Renal cortex interstitium (tissue), 15 donors: ENCODE measurements at places on chromosomes 12 and 14.
A peak's percentile ranks its signal among the peaks of the same experiment; 100 is the strongest.

- DNase-seq = peak; percentile 75
Observed at GRCh38 chr12:92543359-92543758, 159.4 kb upstream of the PLEKHG7 start.

DNA sequence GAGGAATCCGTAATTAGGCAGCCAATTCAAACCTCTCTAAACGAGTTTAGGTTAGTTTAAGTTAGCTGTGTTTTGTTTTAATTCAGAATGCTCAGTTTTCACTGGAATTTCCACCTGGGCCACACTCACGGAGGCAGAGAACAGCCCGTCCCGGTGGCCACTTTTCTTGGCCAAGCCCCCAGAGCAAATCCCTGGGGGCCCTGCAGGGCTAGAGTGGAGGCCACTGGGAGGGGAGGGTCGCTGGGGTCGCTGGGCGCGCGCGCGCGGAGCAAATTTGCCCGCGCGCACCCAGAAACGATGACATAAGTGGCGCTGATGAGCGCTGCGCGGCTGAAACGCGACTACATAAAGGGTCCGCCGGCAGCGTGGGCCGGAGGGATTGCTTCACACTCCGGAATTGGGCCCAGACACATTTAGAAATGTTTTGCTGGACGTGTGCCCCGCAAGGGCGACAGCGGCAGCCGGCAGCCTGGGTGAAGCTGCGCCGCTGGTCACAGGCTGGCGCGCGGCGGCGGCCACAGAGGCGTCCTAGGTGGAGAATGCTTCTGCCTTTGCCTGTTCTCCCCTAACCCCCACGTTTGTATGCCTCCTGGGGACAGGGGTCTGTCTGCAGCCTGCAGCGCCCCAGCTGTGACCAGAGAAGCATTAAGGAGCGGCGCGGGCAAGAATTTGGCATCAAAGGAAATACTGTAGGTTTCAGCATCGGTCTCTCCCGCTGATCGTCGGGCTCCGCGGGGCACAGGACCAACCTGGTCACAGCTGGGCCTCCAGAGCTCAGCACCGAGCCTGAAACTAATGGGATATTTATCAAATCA, 37.9 kb upstream of the TBX5 start:
- DNase-seq = no peak

DNA sequence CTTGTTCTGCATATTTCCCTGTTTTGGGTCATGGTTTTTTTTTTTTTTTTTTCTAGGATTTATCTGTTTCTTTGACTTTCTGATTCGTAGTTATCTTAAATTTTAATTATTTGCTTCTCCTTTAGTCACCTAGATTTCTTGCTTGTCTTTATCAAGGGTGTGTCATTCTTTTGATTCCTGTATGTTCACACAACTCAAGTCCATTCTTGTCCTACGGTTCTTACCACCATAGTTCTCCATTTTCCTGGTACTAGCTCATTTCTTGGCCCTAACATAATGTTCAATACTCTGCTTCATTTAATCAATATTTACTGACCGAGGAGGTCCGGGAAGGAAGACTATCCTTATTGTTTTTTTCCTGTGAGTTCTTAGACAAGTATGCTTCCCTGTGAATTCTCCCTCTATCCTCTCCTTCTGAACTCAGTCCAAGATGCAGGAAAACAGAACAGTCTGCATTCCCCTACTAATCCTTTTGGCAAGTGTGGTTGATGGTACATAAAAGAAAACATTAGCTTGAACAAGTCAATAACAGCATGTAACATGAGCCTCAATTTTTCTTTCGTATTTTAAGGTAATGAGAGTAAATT, 1346.4 kb upstream of the SEL1L start:
- no peak for DNase-seq

- no peak for DNase-seq
Observed at GRCh38 chr12:40745386-40745785, 53.1 kb downstream of the CNTN1 start.

DNA sequence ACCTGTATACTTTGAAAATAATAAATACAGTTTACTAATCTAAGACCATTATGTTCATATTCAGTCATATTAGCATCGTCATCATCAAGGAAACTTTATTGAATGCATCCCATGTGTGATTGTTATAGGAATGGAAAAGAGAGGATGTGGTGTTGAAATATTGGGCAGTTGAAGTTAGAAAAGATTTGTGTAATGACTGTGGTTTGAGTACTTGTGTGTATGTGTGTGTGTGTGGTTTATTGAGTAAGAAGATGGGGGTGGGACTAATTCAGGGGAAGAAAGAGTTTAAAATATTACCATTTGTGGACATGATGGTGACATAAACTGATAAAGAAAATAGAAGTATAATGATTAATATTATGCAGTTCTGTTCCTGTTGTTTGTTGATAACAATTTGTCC, 238.7 kb upstream of the SEL1L start:
- no peak for DNase-seq

- no peak for DNase-seq
Observed at GRCh38 chr14:23483236-23483854, 13.8 kb downstream of the NGDN start.
